PC-3 (cell line): ENCODE measurements at places on chromosomes 2 and 18.
A peak's percentile ranks its signal among the peaks of the same experiment; 100 is the strongest.

DNA sequence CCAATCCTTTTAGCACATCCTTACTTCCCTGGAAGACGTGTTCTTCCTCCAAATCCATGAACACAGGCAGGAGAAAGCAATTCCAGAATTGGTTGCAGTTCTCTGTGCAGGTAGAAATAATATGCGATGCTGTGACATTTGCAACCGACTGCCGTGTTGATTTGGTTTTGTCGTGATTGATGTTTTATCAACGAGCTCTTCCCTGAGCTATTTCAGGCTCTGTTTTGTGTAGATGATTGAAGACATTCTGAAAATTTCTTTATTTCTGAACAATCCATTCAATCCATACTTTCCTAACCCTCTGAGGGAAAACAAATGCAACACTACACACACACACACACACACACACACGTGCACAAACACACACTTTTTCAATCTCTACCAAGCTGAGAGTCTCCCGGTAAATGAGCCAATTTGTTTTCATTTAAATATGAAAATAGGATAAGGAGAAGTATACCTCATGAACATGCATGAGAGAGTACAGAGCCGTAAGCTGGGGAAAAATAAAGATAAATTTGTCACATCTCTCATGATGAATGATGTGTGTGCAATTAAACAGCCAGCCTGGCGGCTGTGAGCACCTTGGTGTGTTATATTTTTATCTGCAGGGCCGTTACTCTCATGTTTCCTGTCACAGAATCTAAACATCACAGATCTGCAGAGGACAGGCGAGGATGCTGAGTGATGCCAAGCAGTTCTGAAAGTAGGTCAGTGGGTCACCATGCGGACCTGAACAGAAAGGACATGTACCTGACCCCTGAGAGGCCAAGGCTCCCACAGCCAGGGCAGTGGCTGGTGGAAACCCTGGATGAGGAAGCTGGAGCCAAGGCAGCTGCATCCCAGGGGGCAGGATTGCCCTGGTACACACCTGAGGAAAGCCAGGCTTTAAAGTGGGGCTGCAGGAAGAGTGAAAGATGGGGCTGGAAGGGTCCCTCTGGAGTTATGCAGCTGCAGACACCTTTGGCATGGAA lies 64.8 kb downstream of the PDCL3 start:
- DNase-seq, result no peak

- DNase-seq, result no peak
Measured at GRCh38 chr2:150876251-150876950, 385.3 kb downstream of the RBM43 start.

GRCh38 chr2:137155356-137156104 lies 390.2 kb downstream of the THSD7B start:
- DNase-seq, result peak; percentile 30

GRCh38 chr2:227789803-227790202 lies 23.8 kb upstream of the CCL20 start:
- DNase-seq, result peak; percentile 14

- no peak for DNase-seq
Measured at GRCh38 chr18:53755914-53756609, 468.4 kb downstream of the MBD2 start.

DNA sequence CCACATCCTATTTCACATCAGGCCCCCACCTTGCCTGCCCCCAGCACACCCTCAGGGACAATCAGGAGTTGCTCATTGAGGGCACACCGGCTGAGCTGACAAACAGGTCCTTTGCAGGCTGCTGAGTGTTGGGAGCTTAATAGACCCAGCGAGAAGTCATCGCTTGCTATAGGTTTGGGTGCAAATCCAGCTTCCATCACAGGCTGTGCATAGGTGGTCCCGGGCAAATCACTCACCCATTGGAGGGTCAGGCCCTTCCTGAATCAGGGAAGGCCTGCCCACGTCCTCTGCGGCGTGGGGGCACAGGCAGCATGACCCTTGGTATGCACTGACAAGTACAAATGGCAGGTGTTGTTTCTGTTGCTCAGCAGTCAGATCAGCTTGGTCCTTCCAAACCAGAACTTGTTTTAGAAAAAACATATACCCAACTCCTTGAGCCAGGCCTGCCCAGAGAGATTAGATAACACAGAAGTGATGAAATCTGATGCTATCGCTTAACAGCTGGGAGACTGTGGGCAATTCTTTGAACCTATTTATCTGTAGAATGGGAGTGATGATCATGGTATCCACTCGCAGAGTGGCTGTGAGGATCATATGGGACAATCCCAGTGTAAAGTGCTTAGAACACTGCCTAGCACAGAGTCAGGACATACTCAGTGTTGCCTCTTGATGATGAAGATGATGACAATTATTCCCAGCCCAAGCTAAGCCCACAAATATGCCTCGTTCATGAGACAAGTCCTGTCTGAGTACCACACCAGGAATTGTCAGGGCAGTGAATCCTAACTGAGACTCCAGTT lies 34.9 kb downstream of the SMAD7 start:
- DNase-seq, result no peak

GRCh38 chr2:20411361-20411894 lies 35.4 kb upstream of the RHOB start:
- DNase-seq, result peak; percentile 89

DNA sequence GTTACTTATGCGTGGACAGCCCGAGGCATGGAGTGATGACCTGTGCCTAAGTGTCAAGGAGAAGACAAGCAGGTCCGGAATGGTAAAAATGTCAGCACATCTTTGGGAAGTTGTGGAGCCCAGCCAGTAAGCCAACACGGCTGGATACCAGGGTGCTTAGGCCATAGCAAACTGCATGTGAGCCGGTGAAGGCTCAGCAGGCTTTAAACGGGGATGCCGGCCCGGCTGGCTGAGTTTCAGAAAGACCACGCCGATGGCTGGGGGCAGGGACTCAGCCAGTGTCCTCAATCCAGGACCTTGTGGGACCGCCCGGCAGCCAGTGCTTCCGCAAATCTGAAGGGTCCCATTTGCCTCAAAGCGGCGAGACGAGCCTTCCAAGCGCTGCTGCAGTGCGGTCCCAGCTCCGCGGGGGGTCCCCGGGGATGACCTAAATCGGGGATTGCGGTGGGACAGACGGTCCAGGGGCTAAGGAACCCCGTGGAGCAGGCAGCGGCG lies 946 bp upstream of the AGAP1 start:
- no peak for DNase-seq

- no peak for DNase-seq
Measured at GRCh38 chr2:142395291-142395690, 264.5 kb upstream of the LRP1B start.

- DNase-seq, result peak; percentile 86
Measured at GRCh38 chr2:159615367-159616285, 722 bp downstream of the BAZ2B start.

DNA sequence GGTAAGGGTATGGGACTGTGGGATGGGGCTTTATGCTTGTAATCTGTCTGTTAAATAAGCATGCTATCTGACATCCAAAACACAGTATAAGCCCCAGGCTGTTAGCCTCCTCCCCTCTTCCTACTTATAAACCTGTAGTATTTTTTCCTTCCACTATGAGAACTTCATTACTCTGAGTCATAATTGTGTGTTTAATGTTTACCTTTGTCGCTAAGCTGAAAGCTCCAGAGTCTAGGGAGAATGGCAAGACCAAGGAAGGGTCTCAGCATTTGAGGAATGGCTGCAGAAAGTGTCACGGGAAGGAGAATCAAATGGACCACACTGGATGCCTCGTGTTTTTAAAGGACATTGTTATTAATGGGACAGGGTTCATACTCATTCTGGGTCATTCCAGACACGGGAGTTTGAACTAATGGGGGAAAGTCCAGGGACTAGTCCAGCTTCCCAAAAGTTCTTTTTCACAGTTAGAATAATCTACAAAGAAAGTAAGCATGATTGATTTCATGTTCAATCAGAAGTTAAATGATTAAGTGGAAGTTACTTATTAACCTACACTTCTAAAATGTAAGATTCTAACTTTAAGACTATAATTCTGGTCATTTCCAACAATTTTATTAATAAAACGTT lies 292.2 kb downstream of the AFF3 start:
- DNase-seq, result peak; percentile 76

- peak; percentile 54 for DNase-seq
Measured at GRCh38 chr2:191696001-191696400, 18.1 kb downstream of the NABP1 start.

- peak; percentile 34 for DNase-seq
Measured at GRCh38 chr2:159549234-159549633, 67.1 kb downstream of the BAZ2B start.

DNA sequence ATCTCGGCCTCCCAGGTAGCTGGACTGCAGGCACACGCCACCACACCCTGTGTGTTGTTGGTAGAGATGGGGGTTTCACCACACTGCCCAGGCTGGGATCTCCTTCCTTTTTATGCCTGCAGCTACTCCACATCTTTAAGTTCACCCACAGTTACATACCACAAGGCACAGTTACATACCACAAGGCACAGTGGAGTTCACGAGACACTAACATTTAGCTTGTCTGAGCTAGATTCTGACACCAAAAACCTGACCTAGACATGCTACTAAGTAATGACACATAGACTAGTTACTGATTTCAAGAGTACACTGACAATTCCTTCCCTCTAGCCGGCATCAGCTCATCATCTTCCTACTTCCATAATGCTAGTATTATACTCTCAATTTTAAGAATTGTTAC lies 4.3 kb downstream of the POLR2D start:
- DNase-seq, result no peak

DNA sequence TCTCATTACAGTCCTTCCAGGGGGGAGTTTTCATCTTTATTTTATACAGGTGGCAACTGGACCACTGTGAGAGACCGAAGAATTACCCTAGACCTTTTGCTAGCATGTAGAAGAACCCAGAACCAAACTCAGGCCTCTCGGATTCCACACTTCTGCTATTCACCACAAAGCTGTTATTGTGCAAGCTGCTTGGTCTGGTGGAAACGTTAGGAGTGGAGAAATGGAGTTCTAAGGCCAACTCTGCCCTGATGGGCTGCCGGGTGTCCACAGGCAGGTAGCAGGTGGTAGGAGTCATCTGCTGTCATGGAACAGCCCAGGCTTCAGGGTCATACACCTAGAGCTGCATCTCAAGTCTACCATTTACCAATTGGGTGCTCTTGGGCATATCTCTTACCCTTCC lies 218.8 kb downstream of the BCL11A start:
- no peak for DNase-seq

- no peak for DNase-seq
Measured at GRCh38 chr2:85078536-85078935, 54.7 kb upstream of the TCF7L1 start.

GRCh38 chr2:30655211-30655610 lies 152.0 kb downstream of the CAPN13 start:
- DNase-seq, result no peak

DNA sequence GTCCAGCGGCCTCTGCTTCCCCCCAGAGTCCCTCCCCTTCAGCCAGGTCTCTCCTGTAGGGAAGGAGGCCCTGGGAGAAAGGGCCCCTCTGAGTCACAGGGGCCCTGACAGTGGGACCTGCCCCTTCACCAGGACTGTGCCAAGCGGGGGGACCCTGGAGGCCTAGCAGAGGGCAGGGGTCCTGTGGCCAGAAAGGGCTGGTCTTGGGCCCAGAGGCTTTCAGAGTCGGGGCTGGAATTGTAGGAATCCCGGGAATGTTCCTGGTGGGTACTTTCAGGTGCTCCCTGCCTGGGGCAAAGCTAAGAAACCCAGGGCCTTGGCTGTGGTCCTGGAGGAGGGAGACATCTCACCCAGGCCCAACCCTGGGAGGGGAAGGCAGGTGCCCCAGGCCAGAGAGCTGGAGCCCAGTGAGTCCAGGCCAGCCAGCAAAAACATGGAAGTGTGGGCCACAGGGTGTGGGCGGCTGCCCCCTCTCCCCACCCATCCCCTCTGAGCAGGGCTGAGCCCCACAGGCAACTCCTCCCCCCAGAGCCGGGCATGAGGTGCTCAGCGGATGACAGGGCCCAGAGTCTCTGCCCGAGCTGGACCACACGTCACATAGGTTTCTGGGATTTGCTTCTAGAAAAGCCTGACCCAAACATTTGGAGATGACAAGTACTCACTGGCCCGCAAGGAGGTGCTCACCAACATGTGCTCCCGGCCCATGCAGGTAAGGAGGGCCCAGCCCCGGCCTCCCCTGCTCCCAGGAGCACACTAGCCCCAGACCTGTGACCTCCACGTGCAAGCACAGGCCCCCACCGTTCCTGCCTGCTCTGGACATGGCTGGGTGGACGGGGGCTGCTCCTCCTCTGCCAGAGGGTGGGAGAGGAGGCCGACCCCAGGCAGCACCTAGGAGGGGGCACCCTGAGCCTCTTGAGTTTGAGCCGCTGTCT lies 48.2 kb upstream of the ALPP start:
- no peak for DNase-seq

DNA sequence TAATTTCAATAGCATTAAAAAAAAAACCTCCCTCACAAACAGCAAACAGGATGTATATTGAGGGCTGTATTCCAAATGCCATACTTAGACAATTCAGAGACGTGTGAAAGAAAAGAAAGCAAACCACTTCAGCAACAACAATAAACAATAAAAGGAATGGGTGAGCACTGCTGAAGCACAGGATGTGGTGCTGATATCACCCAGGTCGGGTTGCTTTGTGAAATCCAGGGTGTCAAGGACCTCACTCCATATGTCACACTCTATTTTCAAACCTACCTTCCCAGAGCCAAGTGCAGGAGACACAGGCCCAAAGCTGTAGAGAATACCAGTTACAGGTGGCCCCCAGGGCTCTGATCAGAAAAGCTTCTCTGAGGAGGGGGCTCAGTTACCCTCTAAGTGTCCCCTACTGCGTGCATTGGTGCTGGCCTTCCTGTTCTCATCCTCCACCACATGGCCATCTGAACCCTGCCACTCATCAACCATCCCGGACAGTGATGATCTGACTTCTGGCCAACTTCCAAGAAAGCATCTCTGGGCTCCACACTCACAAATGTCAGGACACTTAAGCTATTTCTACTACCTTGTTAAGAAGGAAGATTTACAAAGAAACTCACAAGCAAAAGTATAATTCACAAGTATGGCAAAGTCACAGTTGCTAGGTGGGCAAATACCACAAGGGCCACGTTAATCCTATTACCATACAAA lies 363.0 kb downstream of the SS18 start:
- DNase-seq, result no peak

DNA sequence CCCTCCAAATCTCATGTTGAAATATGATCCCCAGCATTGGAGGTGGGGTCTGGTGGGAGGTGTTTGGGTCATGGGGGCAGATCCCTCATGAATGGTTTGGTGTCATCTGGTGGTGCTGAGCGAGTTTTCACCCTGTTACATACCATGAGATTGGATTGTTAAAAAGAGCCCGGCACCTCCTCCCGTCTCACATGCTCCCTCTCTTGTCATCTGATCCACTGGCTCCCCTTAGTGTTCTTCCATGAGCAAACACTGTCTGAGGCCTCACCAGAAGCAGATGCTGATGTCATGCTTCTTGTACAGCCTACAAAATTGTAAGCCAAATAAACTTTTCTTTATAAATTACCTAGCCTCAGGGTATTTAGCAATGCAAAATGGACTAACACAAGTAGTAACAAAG lies 405.0 kb upstream of the SLC39A10 start:
- DNase-seq, result no peak

DNA sequence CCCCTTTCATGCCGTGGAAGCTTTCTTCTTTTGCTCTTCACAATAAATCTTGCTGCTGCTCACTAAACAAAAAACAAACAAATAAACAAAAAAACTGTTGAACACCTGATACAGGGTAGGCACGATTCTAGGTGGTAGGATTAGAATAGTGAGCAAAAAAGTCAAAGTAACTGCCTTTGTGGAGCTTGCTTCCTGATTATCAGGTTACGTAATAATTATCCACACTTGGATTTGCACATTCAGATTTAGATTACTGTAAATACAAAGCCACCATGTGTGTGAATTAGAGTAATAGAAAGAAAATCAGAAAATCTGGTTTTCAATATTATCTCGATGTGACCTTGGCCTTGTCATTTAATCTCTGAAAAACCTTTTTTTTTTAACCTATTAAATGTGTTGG lies 307.1 kb downstream of the NRXN1 start:
- DNase-seq, result no peak
